ENCODE measurements at places on chromosomes 13 and 19.

- no peak for DNase-seq
These were observed 5.4 kb upstream of the CDC37 start for GRCh38 chr19:10408511-10409283.

GRCh38 chr13:93218583-93218982 lies 8.0 kb upstream of the GPC6 start:
- no peak for DNase-seq

DNA sequence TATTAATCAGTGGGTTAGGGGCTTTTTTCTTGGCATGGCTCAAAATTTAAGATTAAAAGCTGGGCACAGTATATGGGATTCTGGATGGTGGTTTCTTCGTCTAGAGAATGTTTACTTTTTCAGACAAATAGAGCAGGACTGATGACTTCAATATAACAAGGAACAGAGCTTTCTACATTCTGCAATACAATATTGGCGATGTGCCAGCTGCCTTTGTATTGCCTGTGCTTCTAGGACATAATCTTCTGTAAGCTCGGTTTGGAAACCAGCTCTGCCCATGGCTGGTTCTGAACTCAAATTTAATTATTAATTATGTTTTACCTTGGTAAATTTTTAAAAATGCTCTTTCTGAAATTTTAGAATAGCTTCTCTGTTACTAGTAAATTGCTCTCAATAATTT lies 139.1 kb upstream of the TRPC4 start:
- no peak for DNase-seq

DNA sequence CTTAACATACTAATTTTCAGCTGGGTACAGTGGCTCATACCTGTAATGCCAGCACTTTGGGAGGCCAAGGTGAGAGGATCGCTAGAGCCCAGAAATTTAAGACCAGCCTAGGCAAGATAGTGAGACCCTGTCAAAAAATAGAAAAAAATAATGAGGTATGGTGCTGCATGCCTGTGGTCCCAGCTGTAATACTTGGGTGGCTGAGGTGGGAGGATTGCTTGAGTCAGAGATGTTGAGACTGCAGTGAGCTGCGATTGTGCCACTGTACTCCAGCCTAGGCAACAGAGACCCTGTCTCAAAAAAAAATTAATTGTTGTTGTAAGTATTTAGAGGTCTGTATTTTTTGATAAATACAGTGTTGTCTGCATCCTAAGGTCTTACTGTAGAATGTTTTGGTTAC lies 66.8 kb downstream of the FNDC3A start:
- peak; percentile 85 for DNase-seq

- peak; percentile 62 for DNase-seq
These were observed 907 bp downstream of the KDELR1 start for GRCh38 chr19:48390188-48391099.

DNA sequence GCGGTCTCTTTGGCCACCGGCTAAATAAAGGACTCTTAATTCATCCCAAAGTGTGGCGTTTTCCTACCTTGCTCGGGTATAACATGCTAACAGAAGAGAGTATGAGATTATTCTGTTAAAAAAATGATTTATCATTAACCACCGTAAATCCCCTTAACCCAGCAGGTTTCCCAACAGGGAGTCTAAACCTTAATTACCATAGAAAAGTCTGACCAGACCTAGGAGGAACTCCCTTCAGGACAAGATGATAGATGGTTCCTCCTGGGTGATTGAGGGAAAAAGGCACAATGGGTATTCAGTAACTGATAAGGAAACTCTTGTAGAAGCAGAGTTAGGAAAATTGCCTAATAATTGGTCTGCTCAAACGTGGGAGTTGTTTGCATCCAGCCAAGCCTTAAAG lies 193.7 kb downstream of the ZNF737 start:
- DNase-seq, result no peak

DNA sequence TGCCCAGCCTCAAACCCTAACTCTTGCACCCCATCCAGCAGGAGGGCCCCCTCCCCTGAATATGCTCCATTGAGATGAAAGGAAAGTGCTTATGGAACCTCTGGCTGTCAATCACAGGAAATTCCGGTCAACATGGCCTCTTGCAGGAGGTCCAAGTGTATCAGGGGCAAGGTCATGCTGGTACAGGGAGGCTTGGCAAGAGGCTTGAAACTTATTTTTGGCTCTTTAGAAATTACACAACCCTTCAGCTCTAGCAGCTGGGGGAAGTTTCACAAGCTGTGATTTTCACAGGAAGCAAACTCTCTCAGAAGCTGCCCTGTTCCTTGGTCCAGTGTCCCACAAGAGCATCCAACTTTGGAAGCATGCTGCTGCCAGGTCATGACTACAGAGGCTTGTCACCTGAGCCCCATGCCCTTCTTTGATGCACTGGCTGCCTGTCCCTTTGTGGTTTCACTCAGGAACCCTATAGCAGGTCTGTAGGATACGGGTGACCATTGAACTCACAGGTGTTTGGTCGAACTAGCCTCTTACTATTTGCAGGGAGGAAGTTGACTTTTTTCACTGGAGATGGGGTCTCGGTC lies 8.4 kb downstream of the ASF1B start:
- DNase-seq, result no peak

DNA sequence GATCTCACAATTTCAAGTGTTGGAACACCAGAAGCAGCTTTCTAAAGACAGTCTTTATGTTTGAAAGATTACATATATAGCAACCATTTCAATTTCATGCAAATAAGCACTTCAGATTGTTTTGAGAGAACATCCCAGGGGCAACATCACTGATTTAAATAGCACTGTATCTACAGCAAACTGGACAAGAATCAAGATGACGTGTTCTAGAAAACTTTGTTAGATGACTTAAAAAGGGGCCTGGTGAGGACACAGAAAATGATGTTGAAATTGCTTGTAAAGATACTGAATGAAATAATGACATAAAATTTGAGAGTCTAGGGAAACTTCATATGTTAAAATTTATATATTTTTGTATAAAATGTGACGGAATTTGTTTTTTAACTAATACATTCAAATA lies 277.1 kb downstream of the KLF12 start:
- DNase-seq, result no peak

- DNase-seq, result no peak
These were observed 63.7 kb downstream of the KLF12 start for GRCh38 chr13:74070513-74070912.

- no peak for DNase-seq
These were observed 2.0 kb upstream of the P2RY11 start for GRCh38 chr19:10109528-10109927.

GRCh38 chr19:36528921-36529518 lies 949 bp upstream of the ZNF260 start:
- no peak for DNase-seq

DNA sequence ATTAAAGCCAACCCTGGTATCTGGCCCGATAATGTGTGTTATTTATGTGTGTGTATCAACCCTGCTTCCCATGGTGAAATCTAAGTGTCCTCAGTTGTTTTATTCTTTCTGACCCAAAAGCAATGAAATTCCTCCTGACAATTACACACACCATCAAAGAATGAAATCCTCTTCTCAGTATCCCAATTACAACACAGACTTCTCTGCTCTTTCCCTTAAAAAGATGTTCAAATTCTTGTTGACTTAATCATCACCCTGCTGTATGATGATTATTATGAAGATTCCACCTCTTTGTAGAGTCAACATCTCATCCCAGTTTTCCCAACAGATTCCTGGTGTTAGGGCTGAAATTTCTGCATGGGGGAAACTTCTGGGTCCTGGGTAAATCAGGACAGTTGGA lies 8.9 kb upstream of the TRPC4 start:
- DNase-seq, result peak; percentile 15

DNA sequence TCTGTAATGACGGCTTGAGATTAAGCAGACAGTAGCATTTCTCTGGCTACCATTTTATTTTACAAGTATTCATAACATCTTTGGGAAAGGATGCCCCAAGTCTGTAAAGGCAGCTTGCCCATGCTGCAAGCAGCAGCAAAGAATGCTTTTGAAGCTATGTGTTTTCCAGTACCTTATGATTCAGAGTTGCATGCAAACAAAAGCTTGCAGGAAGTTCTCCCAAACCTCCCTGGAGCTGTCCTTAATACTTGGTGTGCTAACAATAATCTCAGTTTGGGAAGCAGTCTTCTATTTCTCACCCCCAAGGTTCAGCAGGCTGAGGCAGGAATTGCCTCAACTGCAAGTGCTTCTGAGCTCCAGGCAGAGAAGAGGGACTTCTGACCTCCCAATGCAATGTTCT lies 60.8 kb downstream of the CCNA1 start:
- no peak for DNase-seq

GRCh38 chr19:14343286-14343685 lies 38.0 kb upstream of the ADGRE5 start:
- no peak for DNase-seq

- DNase-seq, result no peak
These were observed 323.6 kb downstream of the TDRD3 start for GRCh38 chr13:60720590-60720989.

GRCh38 chr19:39236527-39236926 lies 8.3 kb downstream of the IFNL3 start:
- no peak for DNase-seq

GRCh38 chr13:47036294-47037008 lies 139.6 kb upstream of the HTR2A start:
- DNase-seq, result no peak

- DNase-seq, result peak; percentile 31
These were observed 91.1 kb upstream of the ANKRD10 start for GRCh38 chr13:111005808-111006505.

DNA sequence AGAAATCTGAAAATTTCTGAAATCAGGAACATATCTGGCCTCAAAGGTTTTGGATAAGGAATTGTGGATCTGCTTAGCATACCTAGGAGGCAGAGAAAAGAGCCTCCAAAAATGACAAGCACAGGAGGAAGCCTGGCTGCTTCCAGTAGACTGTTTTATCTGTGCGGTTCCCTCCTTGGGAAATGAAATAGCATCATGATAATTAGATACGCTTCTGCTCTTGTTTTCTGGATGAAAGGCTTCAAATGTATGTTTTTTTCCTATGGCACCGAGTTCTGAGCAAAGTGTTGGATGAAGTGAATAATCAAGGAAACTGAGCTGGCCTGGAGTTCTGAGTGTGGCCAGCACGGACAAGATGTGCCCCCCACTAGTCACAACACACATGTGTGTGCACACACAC lies 19.8 kb upstream of the GPR12 start:
- no peak for DNase-seq

DNA sequence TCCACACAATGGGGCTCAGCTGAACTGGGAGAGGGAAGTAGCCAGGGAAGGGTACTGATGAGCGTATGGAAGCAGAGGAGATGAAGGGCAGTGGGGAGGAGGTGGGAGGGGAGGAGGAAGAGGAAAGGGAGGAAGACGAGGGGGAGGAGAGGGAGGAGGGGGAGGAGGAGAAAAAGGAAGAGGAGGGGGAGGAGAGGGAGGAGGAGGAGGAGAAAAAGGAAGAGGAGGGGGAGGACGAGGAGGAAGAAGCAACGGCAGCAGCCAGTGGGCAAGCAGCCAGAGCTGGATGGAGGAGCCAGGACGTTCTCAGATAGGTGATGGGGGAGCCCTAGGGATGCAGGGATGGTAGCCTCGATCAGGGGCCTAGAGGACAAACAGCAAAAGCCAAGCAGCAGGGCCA lies 5.6 kb downstream of the CERS4 start:
- DNase-seq, result no peak

GRCh38 chr19:38139122-38139521 lies 84.9 kb downstream of the DPF1 start:
- DNase-seq, result no peak

- DNase-seq, result peak; percentile 19
These were observed 229.1 kb downstream of the KCNRG start for GRCh38 chr13:50244355-50244712.

DNA sequence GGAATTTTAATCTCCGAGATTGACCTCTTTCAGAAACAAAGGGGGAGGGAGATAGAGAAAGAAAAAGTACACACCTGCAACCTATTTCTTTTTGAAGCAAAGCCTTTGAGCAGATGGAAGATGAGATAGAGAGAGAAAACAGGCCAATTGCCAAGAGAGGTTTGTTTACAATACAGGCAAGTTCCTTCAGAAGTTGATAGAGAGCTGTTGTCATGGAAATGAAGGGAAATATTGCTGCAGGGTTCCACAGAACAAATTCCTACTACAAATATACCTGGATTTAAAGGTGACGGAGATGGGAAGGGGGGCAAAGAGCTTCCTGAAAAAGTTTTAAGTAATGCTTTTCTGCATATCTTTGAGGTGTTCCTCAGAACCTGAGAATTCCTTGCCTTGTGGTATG lies 388.4 kb downstream of the NDFIP2 start:
- peak; percentile 28 for DNase-seq

GRCh38 chr19:32471811-32472210 lies 66.2 kb downstream of the DPY19L3 start:
- DNase-seq, result no peak

DNA sequence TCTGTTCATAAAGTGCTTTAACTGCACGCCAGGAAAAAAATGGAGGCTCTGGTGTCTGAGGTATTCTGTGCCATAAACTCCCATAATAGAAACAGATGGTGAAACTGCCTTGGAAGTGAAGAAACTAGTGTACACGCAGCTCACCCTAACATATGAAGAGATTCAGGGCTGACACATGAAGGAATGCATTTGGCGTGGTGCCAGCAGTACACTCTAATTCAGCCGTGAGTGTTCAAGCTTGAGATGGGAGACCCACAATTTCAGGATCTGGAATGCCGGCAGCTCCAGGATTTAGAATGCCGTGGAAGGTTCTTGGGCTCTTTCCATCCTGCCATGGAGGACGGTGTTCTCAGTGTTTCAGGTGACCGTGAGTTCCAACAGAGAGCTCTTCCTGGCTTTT lies 478.4 kb downstream of the TSHZ3 start:
- no peak for DNase-seq

DNA sequence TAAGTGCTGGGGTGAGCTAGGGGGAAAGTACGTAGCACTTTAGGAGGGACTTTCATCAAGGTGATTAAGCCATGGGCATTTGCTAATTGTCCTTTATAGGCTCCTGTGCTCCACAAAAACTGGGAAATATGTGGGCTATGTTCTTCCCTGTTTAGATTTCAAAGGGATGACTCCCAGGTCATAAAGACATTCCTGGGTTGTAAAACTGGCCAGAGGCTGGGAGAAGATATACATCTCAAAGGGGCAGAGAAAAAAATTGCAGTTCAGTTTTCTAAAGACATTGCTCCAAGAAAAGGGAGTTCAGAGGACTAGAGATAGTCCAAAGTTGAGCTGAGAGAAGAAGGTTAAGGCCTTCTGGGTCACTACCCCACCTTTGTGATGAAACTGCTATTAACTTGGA lies 204.8 kb downstream of the MYO16 start:
- DNase-seq, result no peak

- DNase-seq, result no peak
These were observed 7.5 kb upstream of the SACS start for GRCh38 chr13:23440821-23441618.

GRCh38 chr19:34588249-34588648 lies 88.7 kb downstream of the SCGB2B2 start:
- no peak for DNase-seq

DNA sequence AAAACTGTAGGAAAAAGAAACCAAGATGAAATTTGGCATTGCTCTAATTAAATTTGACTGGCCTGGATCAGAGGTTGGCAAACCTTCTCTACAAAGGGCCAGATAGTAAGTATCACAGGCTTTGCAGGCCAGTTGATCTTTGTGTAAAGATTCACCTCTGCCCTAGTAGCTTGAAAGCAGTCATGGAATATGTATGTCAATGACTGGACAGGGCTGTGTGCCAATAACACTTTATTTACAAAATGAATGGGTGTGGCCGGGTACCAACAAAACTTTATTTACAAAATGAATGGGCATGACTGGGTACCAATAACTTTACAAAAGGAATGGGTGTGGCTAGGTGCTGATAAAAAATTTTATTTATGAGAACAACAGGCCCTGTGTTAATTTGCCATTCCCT lies 20.0 kb downstream of the SIN3B start:
- no peak for DNase-seq

Data from fibroblast of lung (primary cell).